ENCODE measurements at places on chromosomes 1 and 21.
A peak's percentile ranks its signal among the peaks of the same experiment; 100 is the strongest.

DNA sequence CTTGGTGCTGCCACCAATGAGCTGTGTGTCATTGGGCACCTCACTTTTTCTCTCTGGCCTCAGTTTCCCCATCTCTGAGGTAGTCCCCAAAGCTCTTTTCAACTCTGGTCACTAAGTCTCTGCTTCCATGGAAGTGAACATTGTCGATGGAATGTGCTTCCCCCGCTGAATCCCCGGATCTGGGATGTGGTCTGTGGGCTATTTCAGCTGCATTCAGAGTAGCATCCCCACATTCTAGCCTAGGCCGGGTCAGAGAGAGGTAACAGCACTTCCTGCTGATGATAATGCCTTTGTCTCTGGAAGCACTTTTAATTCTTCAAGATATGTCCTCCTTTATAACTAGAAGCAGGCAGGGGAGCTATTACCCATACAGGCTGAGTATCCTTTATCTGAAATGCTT, 29.8 kb downstream of the RASSF5 start:
- DNase-seq = peak; percentile 42

DNA sequence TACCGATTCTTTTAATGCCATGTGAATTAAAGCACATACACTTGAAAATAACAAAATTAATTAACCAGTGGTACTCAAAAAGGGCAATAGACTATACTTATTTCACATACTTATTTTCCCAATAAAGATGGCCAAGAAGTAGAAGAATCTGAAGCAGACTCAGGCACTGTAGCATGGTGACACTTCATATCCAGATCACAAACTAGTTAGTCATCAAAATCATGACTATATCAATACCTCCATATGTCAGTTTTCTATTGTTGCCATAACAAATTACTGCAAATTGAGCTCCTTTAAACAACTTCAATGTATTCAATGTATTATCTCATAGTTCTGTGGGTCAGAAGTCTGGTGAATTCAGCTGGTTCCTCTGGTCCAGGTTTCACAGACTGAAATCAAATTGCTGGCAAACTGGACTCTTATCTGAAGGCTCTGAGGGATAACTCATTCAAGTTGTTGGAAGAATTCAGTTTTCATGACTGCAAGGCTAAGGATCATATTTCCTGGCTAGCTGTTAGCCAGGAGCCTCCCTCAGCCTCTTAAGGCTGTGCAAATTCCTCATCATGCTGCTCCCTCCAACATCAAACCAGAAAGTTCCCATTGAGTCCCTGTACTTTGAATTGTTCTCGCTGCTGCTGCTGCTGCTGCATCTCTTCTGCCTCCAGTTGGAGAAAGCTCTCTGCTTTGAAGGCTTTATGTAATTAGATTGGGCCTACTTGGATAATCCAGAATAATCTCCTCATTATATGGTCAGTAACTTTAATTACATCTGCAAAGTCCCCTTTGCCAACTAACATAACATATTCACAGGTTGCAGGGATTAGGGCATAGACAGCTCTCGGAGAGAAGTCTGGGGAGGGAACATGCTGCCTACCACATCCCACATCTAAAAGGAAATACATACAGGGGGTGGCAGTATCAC, 91.5 kb downstream of the MRPL39 start:
- DNase-seq = no peak

- DNase-seq = no peak
Observed at GRCh38 chr1:158996998-158997397, 12.7 kb upstream of the IFI16 start.

DNA sequence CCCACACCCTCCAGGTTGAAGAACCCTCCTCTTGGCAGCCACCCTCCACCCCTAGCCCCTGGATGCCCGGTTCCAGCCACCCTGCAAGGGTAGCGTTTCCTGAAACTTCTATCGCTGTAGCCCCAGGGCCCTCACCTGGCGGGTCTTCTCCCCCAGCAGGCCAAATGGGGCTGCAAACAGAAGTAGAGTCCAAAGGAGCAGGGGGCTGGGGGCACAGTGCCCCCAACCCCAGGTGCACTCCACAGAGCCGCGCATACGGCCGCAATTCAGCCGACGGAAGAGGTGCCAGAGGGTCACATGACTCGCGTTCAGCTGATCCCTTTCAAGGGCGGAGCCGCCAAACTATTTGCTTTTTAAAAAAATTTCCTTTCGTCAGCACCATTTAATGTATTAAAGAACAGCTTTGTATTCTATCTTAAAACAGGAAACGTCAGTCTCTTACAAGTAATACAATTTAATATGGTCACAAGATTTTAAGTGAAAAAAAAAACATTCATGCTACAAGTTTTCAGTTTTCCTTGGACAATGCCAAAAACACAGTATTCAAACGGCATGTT, at the start of gene GLMP:
TSS of gene GLMP (minus strand) at position 289 of the 557 bp plus-strand sequence. CDS start at position 255, 34 bp downstream.
- DNase-seq = peak; percentile 85

GRCh38 chr1:62726011-62726442, 37.8 kb upstream of the DOCK7 start:
- DNase-seq = no peak

GRCh38 chr1:95407131-95407885, 173.3 kb downstream of the RWDD3 start:
- DNase-seq = no peak

DNA sequence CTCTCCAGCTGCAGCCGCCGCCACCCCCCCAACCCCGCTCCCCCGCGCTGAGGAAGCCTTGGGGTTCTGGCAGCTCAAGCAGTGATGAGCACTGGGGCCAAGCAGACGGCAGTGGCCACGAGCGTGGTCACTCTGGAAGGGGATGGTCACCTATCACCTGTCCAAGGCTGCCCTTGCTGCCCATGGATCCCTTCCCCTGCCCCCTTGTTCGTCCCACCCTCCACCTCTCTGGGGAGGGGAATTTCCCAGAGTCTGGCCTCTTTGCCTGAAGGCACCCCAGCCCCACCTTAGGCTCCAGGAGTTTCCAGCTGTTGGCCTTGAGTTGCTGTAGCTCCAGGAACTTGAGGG, 7.2 kb upstream of the SMIM12 start:
- DNase-seq = peak; percentile 37

GRCh38 chr1:68216089-68216772, 16.1 kb downstream of the WLS start:
- DNase-seq = no peak

DNA sequence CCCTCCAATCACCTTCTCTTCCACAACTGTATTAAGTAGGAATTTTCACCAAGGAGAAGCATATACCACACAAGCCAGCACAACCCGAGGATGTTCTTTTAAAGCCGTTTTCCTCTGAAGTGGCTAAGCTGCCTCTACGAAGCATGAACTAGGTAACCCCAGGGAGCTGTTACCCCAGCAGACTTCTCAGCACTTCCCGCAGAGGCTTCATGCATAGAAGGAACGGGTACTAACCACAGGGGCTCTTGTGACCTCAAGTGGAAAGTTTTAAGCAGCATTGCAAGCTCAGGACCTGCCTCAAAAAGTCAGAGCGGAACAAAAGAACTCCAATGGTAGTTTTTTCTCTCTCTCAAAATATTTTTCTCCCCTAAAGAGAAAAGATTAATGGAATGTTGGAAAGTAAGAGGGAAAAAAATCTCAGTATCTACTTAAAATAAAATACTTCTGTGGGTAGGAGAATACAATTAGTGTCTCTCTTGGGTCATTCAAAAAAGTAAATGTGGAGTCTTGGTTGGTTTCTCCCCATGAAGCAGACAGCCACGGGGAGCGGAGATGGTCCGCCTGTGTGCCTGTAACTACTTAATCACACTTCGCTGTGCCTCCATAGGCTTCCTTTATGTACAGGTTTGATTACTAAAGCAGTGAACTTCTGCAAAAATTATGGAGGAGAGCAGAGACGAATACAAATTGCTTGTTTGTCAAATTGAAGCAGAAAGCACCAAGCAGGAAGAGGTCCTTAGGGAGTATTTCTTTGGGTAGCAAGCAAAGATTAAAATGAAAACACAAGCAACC, 40.9 kb downstream of the STX6 start:
- DNase-seq = no peak

GRCh38 chr1:93244298-93245069, 64.0 kb downstream of the CCDC18 start:
- no peak for DNase-seq

DNA sequence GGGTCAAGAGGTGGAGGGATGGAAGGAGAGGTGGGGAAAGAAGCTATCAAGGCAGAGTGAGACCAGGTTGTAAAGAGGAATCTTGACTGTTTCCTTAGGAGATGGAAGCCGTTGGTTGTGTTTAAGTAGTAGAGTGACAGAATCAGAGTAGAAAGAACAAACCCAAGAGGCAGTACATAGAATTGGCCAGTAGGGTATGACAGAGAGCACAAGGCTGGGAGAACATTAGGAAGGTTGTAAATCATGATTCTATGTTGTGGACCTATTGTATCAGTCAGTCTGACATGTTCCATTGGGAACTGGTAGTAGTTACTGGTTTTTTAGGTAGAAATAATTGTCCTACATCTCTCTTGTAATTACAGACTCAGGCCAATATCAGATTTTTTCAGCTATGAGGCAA, 486.9 kb upstream of the USP24 start:
- DNase-seq = no peak

- DNase-seq = no peak
Observed at GRCh38 chr21:45818904-45819285, 162.7 kb upstream of the COL6A1 start.

DNA sequence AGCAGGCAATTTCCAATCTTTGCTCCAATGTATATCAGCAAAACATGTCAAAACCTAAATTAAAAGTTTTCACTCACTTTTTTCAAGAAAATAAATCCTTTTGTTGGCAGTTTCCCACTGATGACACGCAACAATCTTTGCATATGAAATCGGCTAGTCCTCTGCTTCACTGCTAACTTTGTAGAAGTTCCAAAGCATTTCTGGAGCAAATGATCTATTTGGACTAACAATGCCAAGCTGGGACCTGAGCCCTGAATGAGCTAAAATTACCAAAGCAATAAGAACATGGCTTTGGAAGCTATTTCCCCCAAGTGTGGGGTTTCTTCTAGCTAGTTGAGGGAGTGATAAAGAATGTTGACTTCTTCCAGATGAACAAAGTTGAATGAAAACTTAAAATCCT, 5.1 kb downstream of the BEND5 start:
- DNase-seq = no peak

DNA sequence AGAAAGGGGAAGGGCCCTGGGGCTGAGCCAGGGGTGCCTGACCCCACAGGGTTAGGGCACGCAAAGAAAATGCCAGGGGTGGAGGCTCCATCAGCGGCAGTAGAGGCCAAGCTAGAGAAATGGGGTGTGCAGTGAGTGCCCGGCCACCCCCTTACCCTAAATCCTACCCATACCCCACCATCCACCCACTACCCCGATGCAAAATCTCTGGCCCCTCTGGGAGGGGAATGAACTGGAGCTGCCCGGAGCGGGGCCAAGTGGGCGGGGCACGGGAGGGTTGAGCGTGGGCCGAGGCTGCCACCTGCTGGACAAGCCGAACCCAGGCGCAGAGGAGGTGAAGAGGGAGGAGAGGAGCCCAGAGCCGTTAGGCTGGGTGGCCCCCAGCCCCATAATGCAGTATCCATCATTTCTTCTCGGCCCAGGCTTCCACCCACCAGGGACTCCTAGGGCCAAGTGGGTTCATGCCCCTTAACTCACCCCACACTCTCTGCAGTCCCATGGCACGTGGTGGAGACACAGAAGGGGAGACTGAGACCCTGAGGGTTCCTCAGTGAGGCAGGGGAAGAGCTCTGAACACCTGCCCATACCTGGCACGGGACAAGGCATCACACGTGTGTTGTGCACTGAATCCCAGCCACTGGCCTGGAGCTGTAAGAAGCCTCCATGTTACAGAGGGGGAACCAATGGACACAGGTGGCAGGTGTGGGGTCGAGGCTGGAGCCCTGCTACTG, 1.4 kb upstream of the C1QC start:
- DNase-seq = peak; percentile 92

- no peak for DNase-seq
Observed at GRCh38 chr1:97108179-97108578, 386.6 kb downstream of the PTBP2 start.

DNA sequence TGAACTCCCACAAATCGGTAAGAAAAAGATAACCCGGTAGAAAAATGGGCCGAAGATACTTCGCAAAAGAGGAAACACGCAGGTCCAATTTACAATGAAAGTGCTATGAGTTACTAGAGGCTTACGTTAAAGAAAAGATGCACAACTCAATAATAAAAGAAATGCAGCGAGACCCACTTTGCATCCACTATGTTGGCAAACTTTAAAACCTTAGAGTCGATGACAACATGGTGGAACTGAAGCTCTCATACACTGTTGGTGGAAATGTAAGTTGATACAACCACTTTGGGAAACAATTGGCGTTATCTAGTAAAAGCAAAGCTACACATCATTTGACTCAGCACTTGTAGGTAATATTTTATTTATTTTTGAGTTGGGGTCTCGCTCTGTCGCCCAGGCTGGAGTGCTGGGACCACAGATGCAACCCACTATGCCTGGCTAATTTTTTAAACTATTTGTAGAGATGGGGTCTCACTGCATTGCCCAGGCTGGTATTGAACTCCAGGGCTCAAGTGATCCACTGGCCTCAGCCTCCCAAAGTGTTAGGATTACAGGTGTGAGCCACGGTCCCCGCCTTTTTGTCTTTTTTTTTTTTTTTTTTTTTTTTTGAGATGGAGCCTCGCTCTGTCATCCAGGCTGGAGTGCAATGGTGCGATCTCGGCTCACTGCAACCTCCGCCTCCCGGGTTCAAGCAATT, 696 bp upstream of the GPATCH3 start:
- DNase-seq = no peak

- DNase-seq = no peak
Observed at GRCh38 chr1:23370330-23370708, 683 bp upstream of the ZNF436 start.

DNA sequence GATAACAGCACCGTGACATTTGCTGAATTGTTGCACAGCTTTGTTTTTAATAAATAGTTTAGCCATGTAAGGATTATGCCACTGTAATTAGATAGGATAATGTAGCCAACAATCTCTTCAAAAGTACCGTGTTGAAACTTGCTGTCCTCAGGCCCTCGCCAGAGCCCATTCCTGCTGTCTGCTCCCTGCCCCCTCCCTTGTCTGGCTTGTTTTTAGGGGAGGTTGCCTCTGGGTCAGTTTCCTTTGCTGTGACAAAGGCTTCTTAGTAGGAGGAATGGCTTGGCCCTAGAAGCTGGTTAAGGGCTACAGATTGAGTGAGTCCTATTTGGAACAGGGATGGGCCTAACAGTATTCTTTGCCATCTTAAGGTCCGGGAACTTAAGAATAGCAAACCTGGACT, 107.9 kb downstream of the LMO4 start:
- no peak for DNase-seq

- no peak for DNase-seq
Observed at GRCh38 chr1:202227053-202227672, 33.6 kb downstream of the LGR6 start.
